ENCODE measurements at places on chromosomes 4 and X. TPM values are rescaled to one million over a fixed set of nuclear protein-coding genes. Genes with fewer than 3 reads are reported as not detected.

Gene CNKSR2
- total RNA-seq = not detected

Gene DSPP
- not detected for total RNA-seq

Gene PCDH7
- 0.51 TPM for total RNA-seq

Gene SPIN3
- total RNA-seq = 5.9 TPM

Gene HTR2C
- total RNA-seq = not detected

Gene GEMIN8
- 10.8 TPM for total RNA-seq

All from dermis microvascular lymphatic vessel endothelial cell (primary cell).